ENCODE measurements at places on chromosomes 4 and X.

DNA sequence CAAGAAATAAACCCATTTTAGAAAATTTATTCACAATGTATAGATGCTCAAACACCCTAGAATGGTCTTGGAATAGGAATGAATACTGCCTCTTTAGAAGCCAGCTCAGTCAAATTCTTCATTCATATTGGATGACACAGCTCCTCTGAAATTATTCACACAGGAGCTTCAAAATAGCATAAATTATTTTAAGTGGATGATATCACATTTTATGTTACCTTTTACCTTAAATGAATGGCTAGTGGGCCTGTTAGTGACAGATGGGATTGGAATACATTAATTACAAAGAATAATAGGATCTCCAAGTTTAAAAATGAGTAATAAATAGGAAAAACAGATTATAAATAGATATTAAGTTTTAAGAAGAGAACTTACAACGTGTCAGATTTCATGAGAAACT is 184.4 kb downstream of the GABRB1 start:
- no peak for DNase-seq

GRCh38 chr4:4862665-4863482 is 3.4 kb downstream of the MSX1 start:
- no peak for DNase-seq

DNA sequence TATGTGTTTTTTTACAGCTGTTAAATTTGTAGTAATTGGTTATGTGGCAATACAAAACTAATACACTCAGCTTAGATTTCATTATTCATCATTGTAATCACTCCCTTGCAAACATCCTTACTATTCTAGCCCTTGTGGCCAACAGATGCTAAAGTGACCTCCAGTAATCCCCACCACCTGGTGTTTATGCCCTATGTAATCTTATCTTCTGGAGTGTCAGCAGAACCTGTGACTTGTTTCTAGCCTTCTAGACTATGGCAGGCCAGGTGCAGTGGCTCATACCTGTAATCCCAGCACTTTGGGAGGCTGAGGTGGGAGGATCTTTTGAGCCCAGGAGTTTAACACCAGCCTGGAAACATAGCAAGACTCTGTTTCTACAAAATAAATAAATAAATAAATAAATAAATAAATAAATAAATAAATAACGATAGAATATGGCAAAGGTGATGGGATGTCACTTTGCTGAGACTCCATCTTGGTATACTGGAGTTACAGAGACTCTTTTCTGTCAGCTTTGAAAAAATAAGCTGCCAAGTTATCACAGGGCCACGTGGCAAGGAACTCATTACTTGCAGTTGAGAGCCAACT is 12.3 kb upstream of the TSR2 start:
- no peak for DNase-seq

DNA sequence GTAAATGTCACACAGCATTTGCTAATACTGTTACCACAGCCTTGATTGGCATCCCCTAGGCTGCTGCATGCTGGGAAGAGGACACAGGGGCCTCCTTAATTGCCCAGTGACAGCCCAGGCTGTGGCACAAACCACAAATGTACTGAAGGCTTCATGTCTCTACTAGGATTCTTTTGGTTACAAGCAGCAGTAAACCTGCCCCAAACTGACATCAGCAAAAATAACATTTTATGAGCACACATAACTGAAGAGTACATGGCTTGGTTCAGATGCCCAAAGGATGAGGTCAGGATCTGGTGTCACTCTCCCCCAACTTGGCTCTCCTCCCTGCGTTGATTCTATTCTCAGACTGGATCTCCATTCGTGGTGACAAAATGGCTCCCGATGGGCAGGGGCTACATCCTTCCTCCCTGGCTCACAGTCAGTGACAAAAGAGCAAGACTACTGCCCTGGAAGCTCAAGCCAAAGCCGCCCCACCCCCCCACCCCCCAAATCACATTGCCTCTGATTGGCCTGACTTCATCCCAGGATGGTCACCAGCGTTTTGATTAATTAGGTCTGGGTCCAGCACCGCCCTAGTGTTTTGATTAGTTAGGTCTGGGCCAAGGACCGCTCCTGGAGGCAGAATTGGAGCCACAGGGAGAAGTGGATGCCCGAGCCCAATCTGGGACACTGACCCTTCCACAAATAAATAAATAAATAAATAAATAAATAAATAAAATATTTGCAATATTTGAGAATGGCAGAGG is 180.5 kb upstream of the RBPJ start:
- no peak for DNase-seq

- DNase-seq = no peak
These were observed 161.7 kb downstream of the RBMX2 start for GRCh38 chrX:130563476-130563875.

DNA sequence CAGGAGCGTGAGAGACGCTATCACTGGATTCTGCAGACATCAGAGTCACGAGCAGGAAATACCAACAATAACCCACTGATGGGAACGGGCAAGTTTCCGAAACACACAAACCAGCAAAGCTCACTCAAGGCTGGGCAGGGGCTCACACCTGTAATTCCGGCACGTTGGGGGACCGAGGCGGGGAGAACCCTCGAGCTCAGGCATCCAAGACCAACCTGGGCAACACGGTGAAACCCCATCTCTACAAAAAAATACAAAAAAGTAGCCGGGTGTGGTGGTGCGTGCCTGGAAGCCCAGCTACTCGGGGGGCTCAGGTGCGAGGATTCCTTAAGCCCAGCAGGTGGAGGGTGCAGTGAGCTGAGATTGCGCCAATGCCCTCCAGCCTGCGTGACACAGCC is 17.2 kb upstream of the GTPBP6 start:
- no peak for DNase-seq

DNA sequence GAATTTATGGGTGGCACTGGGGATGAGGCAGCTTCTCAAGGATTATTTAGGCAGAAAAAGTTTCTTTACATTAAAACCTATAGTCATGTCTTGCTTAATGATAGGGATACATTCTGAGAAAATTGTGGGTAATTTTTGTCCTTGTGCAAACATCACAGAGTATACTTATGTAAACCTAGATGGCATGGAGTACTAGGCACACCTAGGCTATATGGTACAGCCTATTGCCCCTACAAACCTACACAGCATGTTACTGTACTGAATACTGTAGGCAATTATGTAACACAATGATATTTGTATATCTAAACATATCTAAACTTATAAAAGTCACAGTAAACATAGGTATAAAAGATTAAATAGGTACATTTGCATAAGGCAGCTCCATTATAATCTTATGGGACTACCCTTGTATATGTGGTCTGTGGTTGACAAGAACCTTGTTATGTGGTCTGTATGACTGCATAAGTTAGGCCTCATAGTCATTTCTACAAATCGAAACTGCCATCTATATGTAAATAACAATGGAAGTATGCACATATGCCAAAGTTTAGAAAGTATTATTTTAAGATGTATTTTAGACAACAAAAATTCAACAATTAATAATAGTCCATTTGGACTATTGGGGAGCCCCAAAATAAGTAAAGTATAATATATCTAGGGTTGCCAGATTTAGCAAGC is 87.3 kb downstream of the CFAP299 start:
- no peak for DNase-seq
